ENCODE measurements at places on chromosomes 7 and 10.

- DNase-seq: no peak
These were observed 23.9 kb downstream of the GOLGA7B start for GRCh38 chr10:97873569-97873968.

DNA sequence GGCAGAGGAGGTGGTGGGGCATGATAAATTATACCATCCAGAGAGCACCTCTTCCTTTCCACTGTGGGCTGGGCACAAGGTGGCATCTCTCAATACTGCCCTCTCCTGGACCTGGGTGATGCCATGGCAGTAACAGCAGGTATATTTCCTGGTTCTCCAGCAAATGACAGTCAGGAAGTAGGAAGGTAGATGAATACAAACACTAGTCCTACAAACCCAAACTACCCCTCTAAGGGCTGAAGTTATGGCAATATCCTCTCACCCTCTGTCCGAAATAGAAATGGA is 1004.9 kb downstream of the KCNMA1 start:
- DNase-seq: no peak

DNA sequence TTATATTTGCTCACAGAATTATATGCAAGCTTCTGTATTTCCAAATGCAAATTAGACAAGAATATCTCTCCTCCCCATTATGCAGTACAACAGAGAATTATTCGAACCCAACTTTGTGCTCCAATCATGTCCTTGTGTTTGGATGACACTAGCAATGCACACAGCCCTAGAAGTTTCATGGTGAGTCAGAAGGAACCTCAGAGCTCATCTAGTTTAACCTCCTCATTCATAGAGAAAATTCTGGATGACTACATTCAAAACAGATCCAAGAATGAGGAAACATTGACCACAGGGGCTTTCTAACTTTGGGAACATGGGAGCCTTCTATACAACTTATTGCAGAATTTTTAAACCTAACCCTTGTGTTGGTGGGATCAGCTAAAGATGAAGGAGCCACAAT is 12.8 kb upstream of the ARID5B start:
- DNase-seq: no peak

- DNase-seq: no peak
These were observed 26.6 kb downstream of the SEMA3D start for GRCh38 chr7:85160223-85160622.

GRCh38 chr10:32771217-32771616 is 186.8 kb downstream of the ITGB1 start:
- no peak for DNase-seq

DNA sequence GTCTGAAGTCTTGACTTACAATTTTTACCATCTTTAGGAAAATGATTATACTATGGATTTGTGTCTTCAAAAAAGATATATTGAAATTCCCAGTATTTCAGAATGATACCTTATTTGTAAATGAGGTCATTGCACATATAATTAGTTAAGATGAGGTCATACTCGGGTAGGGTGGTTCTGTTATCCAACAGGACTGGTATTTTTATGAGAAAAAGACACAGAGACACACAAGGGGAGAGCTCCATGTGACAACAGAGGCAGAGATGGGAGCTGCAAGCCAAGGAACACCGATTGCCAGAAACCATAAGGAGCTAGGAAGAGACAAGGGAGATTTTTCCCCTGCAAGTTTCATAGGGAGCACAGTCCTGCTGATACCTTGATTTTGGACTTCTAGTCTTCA is 356.9 kb downstream of the ARL4A start:
- no peak for DNase-seq

GRCh38 chr7:64875658-64876406 is 27.2 kb upstream of the ZNF273 start:
- no peak for DNase-seq

GRCh38 chr7:152751449-152752141 is 8.0 kb upstream of the ACTR3B start:
- no peak for DNase-seq

DNA sequence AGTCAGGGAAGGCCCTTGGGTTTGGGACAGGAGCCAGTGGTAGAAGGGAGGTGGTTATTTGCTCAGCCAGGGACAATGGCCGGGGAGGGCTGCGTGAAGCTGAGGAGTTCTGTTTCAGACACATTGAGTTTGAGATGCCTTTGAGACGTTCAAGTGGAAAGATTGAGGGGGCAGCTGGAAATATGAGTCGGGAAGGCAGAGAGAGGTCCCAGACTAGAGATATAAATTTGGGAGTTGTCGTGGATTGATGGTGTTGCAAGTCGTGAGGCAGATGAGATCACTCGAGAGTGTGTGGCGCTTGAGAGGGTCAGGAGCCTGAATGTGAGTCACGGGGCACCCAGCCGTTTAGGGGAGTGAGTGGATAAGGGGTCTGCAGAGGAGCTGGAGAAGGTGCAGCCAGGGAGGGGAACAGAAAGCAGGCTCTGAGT is 73.3 kb downstream of the ZMIZ1 start:
- DNase-seq: no peak

DNA sequence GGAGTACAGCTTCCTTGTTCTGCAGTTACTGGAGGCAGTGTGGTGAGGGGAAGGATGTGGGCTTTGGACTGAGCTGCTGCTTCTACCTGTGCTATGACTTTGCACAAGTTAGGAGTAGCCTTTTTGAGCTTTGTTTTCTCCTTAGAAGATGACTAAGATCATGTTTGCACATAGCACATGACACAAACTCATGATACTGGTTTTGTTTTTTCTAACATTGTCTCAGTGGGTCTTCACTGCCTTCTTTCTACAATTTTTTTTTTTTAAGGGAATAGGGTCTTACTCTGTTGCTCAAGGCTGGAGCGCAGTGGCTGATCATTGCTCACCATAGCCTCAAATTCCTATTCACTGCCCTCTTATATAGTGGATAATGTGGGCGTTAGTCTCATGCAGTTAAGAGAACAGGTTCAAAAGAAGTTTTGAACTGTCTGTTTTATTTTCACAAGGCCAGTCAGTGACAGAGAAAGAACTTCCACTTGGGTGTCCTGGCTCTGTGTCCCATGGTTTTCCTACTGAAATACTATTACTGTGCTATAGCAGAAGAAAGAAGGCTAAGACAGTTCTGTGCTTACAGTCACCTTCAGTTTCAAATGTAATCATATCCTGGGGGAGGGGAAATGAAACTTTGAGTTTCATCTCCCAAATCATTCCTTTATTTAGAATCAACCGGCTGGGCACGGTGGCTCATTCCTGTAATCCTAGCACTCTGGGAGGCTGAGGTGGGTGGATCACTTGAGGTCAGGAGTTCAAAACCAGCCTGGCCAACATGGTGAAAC is 72.0 kb downstream of the KAT6B start:
- no peak for DNase-seq

DNA sequence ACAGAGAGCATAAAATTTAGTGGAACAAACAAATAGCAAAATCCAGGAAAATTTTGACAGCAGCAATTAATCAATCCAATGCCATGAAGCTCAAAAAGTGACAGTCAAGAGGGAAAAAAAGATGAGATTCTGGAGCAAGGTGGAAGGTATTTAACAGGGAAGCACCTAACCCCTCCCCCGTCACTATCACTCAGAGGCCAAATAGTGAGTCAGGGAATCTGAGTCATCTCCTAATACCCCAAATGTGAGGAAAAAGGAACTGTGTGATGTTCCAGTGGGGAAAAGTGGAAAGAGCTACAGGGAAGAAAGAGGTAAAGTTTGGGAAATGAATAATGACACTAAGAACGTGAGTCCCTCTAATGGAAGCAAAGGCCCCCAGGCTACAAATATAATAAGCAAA is 113.2 kb upstream of the PHF14 start:
- DNase-seq: no peak
